ENCODE measurements at places on chromosomes 7 and 10. TPM values are rescaled to one million over a fixed set of nuclear protein-coding genes. Genes with fewer than 3 reads are reported as not detected.

Gene PRSS1
- total RNA-seq, result not detected

Gene GPR15LG
- total RNA-seq, result not detected

Gene EPO
- not detected for total RNA-seq

Gene NRF1
- 16.9 TPM for total RNA-seq

Gene LLCFC1
- not detected for total RNA-seq

Gene AKR1C1
- 238 TPM for total RNA-seq

GRCh38 chr7:115102738-115103137 lies 180.8 kb downstream of the MDFIC start:
- DNase-seq, result no peak

DNA sequence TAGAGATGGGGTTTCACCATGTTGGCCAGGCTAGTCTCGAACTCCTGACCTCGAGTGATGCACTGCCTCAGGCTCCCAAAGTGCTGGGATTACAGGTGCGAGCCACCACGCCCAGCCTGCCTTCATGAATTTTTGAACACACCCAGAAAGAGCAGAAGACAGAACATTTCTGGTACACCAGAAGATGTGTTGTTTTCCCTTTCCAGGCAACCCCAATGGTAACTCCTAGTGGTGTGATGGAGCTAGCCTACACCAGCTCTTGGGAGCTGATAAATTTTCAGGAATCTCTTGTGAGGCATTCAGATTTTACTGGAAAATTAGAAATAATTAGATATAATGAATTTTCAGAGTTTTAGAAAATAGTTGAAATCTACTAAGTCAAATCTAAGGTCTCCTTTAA lies 904 bp upstream of the CCDC7 start:
- DNase-seq, result no peak

DNA sequence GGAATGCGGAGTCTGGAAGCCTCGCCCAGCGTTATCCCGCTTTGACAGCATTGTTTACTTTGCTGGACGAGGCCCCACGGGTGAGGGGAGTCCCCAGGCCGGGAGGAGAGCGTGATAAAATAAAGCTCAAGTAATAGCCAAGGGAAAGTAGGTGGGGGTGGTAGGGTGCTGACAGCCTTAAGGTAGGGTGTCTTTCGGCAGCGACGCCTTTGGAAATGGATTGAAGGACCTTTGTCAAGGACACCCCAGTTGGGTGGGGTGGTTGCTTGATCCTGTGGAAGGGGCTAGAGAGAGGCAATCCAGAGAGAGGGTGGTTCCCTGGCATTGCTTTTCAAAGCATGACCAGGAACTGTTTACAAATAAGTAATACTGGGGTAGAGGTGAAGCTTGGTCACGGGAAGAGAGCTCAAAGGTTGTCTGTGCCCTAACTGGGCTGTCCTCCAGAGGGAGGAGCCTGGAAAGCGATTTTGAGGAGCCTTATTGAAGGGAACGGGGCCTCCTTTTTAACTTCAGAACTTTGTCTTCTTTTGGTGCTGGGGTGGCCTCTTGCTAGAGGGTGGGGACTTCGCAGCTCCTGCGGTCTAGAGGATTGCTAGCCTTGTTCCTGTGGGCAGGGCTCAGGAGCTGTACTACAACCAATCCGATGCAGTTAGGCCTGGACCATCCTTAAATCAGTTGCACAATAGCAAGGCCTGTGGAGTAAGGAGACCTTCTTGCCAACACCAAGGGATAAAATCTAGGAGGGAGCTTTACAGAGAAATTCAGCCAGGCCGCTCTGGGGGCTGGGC lies 1.3 kb downstream of the EIF4EBP2 start:
- peak; percentile 96 for DNase-seq

DNA sequence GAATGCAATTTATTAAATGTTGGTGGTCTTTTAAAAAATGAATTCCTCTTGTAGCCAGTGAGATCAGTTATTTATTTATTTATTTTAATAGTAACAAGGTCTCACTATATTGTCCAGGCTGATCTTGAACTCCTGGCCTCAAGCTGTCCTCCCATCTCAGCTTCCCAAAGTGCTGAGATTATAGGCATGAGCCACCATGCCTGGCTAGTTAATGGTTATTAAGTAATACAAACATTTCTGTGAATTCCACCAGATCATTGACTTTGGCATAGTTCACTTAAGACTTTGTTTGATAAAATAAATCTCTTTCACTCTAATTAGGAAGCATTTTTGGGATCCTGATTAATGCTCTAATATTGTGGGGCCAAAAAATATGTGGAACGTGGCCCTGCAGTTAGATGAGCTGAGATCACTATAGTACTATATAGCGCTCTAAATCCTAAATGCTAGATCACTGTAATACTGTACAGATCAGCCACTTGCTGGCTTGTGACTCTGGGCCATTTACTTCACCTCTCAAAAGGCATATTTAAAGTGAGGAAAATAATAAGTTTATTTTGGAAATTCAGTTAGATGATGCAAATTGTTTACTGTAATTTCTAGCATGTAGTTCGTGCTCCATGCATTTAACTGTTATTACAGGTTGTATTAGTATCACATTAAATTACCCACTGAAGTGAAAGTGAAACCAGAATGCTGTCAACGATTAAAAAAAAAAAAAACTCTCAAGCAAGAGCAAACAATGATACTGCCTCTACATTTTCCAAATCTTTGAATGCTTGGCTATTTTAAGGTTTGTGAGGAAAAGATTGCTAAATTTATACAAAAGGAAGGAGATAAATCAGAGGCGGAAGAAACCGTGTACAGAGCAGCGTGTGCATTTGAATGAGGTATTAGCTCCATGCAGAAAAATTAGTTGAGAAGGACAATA lies 15.9 kb upstream of the FAS start:
- no peak for DNase-seq

- no peak for DNase-seq
Observed at GRCh38 chr7:27030393-27031050, 65.3 kb downstream of the HOXA1 start.

DNA sequence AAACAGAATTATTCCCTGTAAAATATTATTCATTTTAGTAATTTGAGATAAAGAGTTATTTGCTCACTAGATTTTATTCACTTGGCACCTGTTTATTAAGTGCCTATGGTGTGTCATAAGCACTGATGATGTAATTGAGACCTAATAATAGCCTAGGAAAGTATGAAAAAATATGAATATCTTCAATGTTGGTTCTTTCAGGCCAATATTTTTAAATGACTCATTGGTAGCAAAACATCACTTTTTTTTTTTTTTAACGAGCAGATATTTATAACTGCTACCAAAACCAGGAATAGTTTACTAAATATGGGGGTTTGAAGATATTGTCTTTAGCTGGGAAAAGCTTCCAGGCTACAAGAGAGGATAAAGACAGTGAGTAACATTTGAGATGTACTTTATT lies 228.0 kb downstream of the PRKG1 start:
- no peak for DNase-seq

- DNase-seq, result no peak
Observed at GRCh38 chr7:135447748-135448147, 62.2 kb downstream of the CNOT4 start.

DNA sequence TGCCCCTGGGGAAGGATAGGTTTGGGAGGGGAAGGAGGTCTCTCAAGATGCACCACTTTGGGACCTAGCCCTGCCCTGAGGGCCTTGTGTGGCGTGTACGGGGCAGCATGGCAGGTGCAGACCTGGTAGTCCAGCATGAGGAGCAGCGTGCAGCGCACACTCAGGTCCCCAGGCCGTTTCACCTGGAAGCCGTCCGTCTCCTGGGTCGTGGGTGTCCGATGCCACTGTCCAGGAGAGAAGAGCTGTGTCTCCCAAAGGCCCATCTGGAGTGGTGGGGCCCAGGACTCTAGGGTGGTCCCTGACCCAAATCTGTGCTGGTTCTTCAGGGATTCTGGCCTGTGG lies 6.8 kb downstream of the SMARCD3 start:
- no peak for DNase-seq

Measured in H4 (cell line).